Stimulated activated CD4-positive, alpha-beta T cell treated with anti-CD3 and anti-CD28 coated beads, Interleukin-12 subunit alpha, Interleukin-12 subunit beta, amount 100 ng/mL, for 4 hours (primary cell): ENCODE measurements at places on chromosomes 7 and 10.

GRCh38 chr10:126504063-126504760 lies 115.9 kb upstream of the ADAM12 start:
- DNase-seq = no peak

GRCh38 chr7:115217373-115217772 lies 295.5 kb downstream of the MDFIC start:
- no peak for DNase-seq

GRCh38 chr7:63080831-63081230 lies 917.8 kb upstream of the ZNF722 start:
- DNase-seq = no peak

DNA sequence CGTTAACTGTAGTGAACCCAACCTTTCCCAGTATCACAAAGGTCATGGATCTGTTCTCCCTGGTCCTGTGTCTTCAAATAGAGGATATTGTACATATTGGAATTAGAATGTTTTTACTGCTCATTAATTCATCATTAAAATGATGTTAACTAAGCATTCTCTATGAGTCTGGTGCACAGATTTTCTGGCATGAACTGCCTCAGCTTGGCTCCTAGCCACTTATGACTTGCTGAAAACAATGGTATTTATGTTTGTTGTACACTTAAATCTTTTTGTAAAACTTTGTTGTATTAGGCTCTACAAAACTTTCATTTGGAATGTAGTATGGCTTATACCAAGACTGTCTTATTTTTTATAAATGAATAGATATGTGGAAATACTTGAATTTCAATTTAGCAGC lies 329.4 kb downstream of the TFEC start:
- no peak for DNase-seq

DNA sequence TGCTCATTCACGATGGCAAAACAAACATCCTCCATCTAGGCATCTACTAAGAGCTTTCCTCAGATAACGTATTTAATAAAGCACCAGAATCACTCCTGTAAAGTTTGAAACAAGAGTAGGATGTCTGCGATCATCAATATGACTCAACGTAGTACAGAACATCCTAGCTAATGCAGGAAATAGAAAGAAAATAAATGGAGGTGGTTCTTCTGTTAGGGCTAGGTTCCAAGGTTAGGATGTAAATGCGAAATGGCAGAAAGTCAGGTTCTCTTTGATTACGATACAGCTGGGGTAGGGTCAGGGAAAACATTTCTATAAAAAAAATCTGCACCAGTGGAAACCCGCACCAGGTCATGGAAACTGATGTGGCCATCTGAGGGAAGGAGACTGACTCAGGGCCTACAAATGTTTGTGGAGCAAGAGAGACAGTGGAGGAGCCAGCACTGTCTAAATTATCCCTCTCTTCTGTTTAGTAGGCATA lies 29.1 kb downstream of the CCDC6 start:
- no peak for DNase-seq

DNA sequence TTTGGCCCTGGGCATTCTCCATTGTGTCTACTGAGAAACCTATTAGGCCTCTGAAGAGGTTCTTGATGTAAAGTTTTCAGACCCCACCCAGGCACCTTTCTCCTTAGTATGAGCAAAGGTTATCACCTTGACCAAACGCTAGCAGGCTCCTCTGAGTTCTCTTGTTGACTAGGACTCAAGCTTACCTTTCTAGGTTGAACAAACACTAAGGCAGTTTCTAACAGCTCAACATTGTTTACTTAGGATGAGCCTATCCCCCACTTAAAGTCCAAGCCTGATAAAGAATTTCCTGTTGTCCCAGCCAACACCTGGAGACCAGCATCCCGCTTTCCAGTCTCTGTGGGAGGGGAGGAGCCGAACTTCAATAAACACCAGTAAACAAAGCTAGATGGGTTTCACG lies 26.3 kb upstream of the ITGB8 start:
- no peak for DNase-seq
